ENCODE measurements at places on chromosomes 12 and 14.
A peak's percentile ranks its signal among the peaks of the same experiment; 100 is the strongest.

DNA sequence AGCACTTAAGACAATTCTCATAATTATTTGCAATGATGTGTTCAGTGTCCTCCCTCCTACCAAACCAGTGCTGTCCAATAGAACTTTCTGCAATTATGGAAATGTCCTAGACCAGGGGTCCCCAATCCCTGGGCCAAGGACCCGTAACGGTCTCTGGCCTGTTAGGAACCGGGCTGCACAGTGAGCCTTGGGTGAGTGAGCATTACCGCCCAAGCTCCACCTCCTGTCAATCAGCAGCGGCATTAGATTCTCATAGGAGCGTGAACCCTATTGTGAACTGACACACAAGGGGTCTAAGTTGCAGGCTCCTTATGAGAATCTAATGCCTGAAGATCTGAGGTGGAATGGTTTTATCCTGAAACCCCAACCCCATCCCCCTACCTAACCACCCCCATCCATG, 3.9 kb downstream of the SVOP start:
- no peak for DNase-seq

DNA sequence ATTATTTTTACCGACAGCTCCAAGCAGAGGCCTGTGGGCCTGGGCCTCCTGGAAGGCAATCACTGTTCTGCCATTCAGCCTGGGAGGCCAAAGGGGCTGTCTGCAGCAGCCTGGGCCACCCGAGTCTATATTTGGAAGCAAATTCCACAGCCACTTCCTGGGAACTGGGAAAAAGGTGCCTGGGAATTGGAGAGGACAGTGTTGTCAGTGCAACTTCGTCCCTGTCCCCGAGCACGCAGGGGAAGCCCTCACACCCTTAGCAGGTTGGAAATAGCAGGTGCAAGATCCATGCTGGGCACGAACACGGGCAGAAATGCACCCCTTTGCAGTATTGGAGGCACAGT, 9.6 kb upstream of the TBX5 start:
- no peak for DNase-seq

DNA sequence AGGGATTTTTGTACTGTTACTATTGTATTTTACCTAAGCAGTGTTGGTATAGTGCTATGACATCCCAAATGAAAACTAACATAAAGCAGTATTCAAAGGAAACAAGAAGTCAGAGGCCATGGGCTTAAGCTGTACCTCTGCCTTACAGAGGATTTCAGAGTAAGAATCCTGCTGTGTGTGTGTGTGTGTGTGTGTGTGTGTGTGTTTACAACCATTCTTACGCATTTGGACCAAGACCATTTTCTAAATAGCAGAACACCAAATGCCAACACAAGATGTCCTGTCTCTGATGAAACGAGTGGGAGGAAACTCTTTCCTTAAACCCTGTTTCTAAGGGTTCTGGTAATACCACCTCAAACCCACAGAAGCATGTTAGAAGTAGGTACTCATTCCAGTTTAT, 64.4 kb downstream of the PPP1R36 start:
- no peak for DNase-seq

GRCh38 chr14:82046512-82047226, 513.0 kb upstream of the SEL1L start:
- DNase-seq: no peak

DNA sequence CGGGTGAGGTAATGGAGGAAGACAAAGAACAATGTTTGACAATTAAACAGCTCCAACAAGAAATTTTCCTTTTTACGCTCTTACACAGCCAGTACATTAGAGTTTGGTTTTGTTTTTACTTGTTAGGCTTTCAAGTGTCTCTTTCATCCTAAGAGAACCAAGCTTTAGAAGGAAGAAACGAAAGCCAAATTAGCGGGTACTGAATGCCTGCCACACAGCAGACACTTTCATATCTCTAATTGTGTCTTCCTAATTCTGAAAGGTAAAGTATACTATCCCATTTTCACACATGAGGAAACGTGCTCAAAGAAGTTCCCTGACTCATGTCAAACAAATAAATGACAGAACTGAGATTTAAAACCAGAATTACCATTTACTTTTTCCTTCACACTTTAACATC, 65.0 kb downstream of the CDK17 start:
- no peak for DNase-seq

DNA sequence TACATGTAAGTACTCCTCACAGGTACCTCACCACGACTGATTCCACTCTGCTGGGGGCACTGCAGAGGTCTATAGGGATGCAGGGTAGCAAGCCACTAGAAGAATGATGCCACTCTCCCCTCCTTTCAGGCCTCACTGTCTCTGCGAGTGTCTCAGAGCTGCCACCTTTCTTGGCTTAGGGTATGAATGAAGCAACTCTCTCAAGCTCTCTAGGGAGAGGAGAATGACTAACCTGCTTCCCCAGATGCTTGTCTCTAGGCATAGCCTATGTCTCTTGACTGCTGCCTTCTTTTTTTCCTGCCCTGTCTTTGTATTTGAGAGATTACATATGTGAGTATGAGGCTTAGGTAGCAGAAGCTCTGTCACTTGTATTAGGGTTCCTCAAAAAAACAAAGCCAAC, 566.5 kb upstream of the ATP2B1 start:
- no peak for DNase-seq

- peak; percentile 74 for DNase-seq
Observed at GRCh38 chr14:73457041-73457923, 1.1 kb downstream of the NUMB start.

All from inflammatory macrophage treated with lipopolysaccharide for 4 hours (primary cell).